Activated CD4-positive, alpha-beta T cell treated with anti-CD3 and anti-CD28 coated beads, Interleukin-2, amount 50 U/mL, for 16 hours (primary cell): ENCODE measurements at places on chromosomes 12 and 14.

- no peak for DNase-seq
These were observed 288.6 kb downstream of the MED13L start for GRCh38 chr12:115988625-115989563.

- DNase-seq: no peak
These were observed 40.4 kb upstream of the VRK1 start for GRCh38 chr14:96756745-96757144.

DNA sequence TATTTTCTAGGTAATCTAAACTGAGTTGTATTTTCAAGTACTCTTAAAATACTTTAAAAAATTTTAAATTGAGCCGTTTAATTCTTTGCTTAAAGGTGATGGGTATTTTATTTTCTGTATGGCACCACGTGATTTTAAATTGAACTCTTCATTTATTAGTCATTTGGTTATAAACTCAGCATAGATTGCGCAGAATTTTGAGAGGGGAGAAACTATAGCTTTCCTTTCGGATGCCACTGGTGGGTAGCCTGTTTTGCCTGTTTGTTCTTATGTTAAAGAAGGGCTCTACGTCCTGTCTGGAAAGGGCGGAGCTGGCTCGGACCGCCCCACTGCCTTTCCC lies 411 bp upstream of the STYX start:
- DNase-seq: no peak

- DNase-seq: peak; percentile 5
These were observed 465.9 kb downstream of the BCAT1 start for GRCh38 chr12:24482882-24483604.
